Naive B cell (primary cell): ENCODE measurements at places on chromosomes 13 and 19. TPM values are rescaled to one million over a fixed set of nuclear protein-coding genes. Genes with fewer than 3 reads are reported as not detected.
A peak's percentile ranks its signal among the peaks of the same experiment; 100 is the strongest.

Gene MUC16
- not detected for polyA plus RNA-seq

Gene APLP1
- not detected for polyA plus RNA-seq

Gene GSX1
- polyA plus RNA-seq: not detected

Gene ADM5
- polyA plus RNA-seq: not detected

Gene ATP8B3
- polyA plus RNA-seq: not detected

Gene ATF5
- 0.71 TPM for polyA plus RNA-seq

Gene ZNF813
- 6.8 TPM for polyA plus RNA-seq

Gene LILRA1
- polyA plus RNA-seq: not detected

Gene CYP2F1
- not detected for polyA plus RNA-seq

Gene LENG8
- polyA plus RNA-seq: 9.6 TPM

DNA sequence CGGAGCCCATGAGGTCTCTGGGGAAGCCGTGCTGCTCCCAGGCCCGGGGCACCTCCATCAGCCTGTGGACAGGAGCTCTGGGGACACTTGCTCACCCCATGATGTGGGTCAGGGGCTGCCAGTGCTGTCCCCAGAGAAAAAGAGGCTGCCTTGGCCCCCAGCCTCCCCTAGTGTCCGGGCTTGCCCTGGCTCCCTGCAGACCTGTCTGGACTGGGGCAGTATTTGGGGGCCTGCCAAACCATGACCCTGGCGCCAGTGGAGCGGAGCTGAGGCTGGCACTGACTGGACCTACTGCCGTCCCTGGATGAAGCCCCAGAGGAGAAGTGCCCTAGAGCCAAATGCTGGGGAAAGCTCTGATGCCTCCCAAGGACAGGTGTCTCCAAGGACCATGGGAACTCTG lies 30.4 kb downstream of the ELAVL1 start:
- H3K4me1 ChIP-seq: no peaks in the 10 kb centered on the region
- DNase-seq: no peak
- no peak overlapping the region for H3K4me3 ChIP-seq
- no peaks in the 10 kb centered on the region for H3K36me3 ChIP-seq
- H3K27ac ChIP-seq: no peak overlapping the region

DNA sequence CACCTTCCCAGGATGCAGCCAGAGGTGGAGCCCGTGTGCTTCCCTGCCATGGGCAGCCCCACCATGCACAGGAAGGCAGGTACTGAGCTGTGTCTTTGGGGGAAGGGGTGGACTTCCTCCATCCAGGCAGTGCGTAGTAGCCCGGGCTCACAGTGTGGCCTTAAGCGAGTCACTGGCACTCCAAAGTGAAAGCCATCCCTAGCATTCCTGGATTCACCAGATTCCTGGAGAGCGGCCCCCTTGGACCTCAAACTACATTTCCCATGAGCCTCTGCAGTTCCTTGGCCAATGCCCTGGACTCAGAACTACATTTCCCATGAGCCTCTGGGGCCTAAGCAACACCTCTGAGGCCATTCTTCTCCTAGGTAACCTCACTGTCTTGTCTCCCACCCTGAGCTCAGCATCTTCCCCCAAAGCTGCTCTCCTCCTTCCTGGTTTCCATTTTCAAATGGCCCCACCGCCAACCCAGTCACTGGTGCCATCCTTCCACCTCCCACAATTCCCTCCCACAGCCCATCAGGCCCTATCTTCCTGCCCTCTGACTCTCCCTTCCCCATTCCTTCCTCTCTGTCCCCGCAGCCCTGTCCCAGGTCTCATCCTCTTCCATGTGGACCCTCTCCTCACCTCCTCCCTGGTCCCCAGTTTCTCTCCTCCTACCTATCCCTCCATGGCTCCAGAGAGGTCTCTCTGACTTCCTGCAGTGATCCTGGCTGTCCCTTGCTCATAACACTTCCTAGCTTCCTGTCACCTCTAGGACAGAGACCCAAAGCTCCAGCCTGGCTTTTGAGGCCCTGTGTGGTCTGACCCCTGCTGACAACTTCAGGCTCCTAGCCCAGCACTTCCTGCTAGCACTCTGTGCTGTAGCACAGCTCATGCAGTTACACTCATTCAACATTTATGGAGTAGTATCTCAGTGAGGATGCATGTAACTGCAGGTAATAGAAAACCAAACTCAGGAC lies at the start of gene C19orf81:
C19orf81 (plus strand) TSS at position 13 of the 959 bp plus-strand sequence; CDS start at position 13, 0 bp downstream.
- peaks cover 36% of the 10 kb centered on the region for H3K27me3 ChIP-seq
- H3K4me1 ChIP-seq: peaks cover 6% of the 10 kb centered on the region
- H3K4me3 ChIP-seq: no peak within 1 kb of the TSS
- no peak for DNase-seq
- H3K27ac ChIP-seq: peak within 1 kb of the TSS; percentile 4

- no peak overlapping the region for H3K4me3 ChIP-seq
- no peak for DNase-seq
- H3K36me3 ChIP-seq: no peaks in the 10 kb centered on the region
- peak overlapping the region; percentile 10 for H3K27ac ChIP-seq
Observed at GRCh38 chr19:5889288-5889971, 14.2 kb downstream of the NDUFA11 start.

DNA sequence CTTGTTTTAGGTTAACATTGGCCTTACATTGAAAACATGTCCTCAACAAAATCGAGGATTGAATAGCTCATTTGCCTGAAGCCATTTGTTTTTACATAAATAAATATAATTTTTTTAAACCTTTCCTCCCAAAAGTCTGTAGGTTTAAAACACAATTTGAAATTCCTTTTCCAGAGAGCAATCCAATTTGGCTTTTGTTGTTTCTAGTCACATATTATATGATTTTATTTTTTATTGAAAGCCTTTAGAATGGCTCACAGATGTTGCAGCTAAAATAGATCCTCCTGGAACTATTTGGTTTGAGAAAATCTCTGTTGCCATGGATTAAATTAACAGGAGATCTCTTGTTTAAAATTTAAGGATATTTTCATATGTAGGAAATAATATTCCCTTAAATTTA lies 512.6 kb downstream of the KLF5 start:
- DNase-seq: no peak
- peaks cover 8% of the 10 kb centered on the region for H3K27me3 ChIP-seq
- no peaks in the 10 kb centered on the region for H3K36me3 ChIP-seq
- H3K27ac ChIP-seq: no peak overlapping the region
- no peaks in the 10 kb centered on the region for H3K4me1 ChIP-seq

GRCh38 chr13:94332359-94333096 lies 147.0 kb downstream of the DCT start:
- H3K4me1 ChIP-seq: peaks cover 26% of the 10 kb centered on the region
- no peak for DNase-seq
- H3K4me3 ChIP-seq: no peak overlapping the region
- H3K27ac ChIP-seq: no peak overlapping the region

DNA sequence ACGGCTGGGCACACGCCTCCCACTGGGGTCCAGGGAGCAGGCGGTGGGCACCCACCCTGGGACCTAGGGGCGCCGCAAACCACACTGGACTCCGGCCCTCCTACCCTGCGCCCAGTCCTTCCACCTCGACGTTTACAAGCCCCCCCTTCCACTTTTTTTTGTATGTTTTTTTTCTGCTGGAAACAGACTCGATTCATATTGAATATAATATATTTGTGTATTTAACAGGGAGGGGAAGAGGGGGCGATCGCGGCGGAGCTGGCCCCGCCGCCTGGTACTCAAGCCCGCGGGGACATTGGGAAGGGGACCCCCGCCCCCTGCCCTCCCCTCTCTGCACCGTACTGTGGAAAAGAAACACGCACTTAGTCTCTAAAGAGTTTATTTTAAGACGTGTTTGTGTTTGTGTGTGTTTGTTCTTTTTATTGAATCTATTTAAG lies 1.6 kb downstream of the JUNB start:
- peaks cover 3% of the 10 kb centered on the region for H3K27me3 ChIP-seq
- no peaks in the 10 kb centered on the region for H3K36me3 ChIP-seq
- peak overlapping the region; percentile 89 for H3K4me3 ChIP-seq
- peaks cover 45% of the 10 kb centered on the region for H3K4me1 ChIP-seq
- H3K27ac ChIP-seq: peak overlapping the region; percentile 99

DNA sequence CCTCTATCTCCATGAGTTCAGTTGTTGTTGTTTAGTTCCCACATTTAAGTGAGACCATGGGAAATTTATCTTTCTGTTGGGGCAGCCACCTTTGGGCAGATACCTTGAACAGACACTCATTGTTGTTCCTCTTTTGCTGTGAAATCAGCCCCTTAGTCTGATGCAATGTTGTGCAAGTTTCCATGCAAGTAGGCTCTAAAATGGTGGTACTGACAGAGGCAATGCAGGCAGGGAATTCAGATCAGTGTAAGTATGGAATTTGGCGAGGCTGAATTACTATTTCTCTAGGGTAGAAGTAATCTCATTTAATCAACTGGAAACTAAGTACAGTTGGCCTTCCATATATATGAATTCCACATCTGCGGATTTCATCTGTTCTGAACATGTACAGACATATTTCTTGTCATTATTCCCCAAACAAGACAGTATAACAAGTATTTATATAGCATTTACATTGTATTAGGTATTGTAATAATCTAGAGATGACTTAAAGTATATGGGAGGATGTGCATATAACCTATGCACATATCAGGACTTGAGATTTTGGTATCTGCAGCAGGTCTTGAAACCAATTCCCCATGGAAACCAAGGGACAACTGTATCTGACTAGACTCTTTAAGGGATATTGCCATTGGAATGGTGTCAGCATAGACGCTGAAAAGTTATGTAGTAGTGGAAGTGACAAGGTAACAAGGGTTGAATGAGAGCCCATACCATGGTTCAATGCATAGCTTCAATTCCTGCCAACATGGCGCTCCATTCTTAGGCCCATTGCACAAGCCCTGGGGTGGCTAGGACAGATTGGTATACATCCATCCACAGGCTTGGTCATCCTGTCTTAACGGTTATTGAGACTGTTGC lies 281.5 kb upstream of the HTR2A start:
- peaks cover 14% of the 10 kb centered on the region for H3K27me3 ChIP-seq
- DNase-seq: no peak
- no peak overlapping the region for H3K4me3 ChIP-seq
- H3K4me1 ChIP-seq: no peaks in the 10 kb centered on the region

DNA sequence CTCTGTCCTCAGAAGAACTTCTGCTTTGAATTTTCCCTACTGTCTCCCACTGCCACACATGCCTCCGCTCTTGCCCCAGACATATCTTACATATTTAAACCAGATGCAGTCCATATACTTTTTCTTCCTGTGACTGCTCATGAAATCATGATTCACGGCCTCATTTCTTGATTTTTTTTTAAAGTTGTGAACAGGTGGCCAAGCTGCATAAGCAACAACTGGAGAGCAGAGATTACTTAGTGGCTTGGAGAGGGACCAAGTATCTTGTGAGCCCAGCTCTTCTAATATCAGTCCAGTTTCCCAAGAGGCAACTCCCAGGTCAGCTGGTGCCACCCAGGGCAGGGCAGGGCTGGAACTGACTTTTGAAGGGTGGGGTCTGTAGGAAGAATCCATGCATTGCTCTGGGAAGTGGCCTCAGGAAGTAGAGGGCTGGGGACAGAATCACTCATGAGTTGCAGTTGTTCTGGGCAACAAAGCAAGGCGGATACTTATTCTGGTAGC lies 152.4 kb downstream of the LMO7 start:
- no peaks in the 10 kb centered on the region for H3K36me3 ChIP-seq
- H3K27me3 ChIP-seq: no peaks in the 10 kb centered on the region
- DNase-seq: no peak
- no peaks in the 10 kb centered on the region for H3K4me1 ChIP-seq

DNA sequence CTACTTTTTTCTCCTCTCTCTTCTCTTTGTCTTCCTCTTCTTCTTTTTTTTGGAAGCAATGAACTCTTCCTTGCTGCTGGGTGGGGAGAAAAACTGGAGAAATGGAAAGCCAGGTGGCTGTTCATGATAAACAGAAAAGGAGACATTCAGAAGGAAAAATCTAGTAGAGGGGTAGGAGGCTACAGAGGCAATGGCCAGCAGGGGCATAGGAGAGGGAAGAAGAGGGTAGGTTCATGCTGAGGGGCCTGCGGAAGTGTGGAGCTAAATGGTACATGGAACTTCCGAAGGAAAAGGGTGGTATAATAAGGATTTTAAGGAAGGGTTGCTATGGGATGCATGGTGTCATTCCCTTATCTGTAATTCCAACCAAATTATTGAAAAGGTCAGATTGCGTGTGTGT lies 17.5 kb upstream of the HS6ST3 start:
- no peak for DNase-seq
- H3K4me1 ChIP-seq: no peaks in the 10 kb centered on the region
- peaks cover 5% of the 10 kb centered on the region for H3K27me3 ChIP-seq
- H3K36me3 ChIP-seq: no peaks in the 10 kb centered on the region

GRCh38 chr19:6925801-6926751 lies 38.7 kb downstream of the ADGRE1 start:
- no peak overlapping the region for H3K4me3 ChIP-seq
- H3K36me3 ChIP-seq: peaks cover 4% of the 10 kb centered on the region
- H3K4me1 ChIP-seq: no peaks in the 10 kb centered on the region
- peaks cover 13% of the 10 kb centered on the region for H3K27me3 ChIP-seq

- peaks cover 15% of the 10 kb centered on the region for H3K4me1 ChIP-seq
- no peaks in the 10 kb centered on the region for H3K36me3 ChIP-seq
- no peak overlapping the region for H3K4me3 ChIP-seq
- H3K27me3 ChIP-seq: peaks cover 49% of the 10 kb centered on the region
- no peak overlapping the region for H3K27ac ChIP-seq
- DNase-seq: no peak
Observed at GRCh38 chr19:3281026-3281425, 56.6 kb downstream of the CELF5 start.

DNA sequence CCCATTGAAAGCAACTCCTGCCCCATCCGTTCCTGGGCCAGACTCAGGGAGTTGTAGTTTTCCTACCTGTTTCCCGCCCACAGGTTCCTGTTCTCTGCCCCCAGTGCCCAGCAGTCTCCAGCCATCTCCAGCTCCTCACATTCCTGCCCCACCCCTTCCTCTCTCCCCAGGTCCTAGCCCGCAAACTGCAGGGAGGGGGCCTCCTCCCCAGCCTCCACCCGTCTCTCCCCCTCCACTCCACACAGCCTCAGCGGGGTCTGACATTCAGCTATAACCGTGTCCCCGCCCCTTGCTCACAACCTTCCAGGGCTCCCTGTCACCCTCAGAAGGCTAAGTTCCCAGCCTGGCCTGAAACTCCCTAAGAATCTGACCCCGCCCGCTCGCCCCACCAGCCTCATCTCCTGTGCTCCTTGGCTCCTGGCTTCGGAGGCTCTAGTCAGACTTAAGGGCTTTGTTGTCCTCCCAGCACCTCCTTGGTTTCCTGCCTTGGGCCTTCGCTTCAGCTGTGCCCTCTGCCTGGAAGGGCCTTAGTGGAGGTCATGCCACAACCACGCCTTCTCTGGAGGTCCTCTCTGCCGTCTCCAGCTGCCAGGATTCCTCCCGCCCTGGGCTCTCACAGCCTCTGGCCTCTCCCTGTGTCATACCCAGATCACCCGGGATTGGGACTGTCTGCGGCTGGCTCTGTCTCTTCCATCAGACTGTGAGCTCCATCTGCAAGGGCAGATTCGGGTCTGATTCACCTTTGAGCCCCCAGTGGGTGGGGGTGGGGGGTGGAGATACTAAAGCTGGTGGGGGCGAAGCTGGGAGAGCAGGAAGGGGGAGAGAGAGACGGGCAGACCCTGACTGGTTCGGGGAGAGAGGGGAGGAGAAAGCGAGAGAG lies 5.1 kb upstream of the SPACA6 start:
- H3K27ac ChIP-seq: peak overlapping the region; percentile 5
- no peak overlapping the region for H3K4me3 ChIP-seq
- peaks cover 43% of the 10 kb centered on the region for H3K27me3 ChIP-seq
- H3K4me1 ChIP-seq: peaks cover 28% of the 10 kb centered on the region

- H3K27ac ChIP-seq: no peak overlapping the region
- no peak overlapping the region for H3K4me3 ChIP-seq
- no peaks in the 10 kb centered on the region for H3K36me3 ChIP-seq
- H3K27me3 ChIP-seq: no peaks in the 10 kb centered on the region
- H3K4me1 ChIP-seq: no peaks in the 10 kb centered on the region
Observed at GRCh38 chr19:27966390-27966816, 1246.5 kb downstream of the UQCRFS1 start.
